ENCODE measurements at places on chromosomes 16 and 17.
A peak's percentile ranks its signal among the peaks of the same experiment; 100 is the strongest.

GRCh38 chr16:3383045-3383448, 17.8 kb downstream of the ZSCAN32 start:
- DNase-seq: no peak

DNA sequence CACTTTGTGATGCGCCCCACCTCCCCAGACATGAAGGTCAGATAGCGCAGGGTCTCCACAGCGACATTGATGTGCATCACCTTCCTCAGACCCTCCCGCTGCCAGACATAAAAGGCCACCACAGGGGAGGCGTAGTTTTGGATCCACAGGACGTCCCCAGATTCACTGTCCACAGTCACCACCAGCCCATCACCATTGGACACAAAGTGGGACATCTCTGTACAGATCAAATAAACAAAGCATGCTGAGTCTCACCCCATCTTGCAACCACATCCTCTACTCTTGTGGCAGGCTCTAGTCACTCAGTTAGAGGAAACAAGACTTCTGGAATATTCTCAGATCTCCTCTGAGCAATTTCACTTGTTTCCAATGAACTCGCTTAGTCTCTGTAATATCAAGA, 46.3 kb upstream of the ICAM2 start:
- DNase-seq: no peak

DNA sequence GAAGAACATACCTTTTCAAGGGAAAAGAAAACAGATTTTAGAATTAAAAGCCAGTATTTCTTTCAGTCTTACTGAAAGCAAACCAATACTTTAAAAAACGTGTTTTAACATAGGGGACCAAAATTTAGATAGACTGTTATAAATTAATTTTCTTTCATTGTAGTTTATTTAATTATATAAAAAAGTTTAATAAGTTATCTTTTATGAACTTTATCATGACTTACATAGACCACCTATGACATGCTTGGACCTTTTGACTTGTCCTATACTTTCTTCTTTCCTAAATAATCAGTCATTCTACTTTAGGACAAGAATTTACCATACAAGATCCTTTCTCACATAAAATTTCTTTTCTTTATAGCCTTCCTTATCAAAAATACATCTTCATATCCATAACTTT, 102.0 kb upstream of the HAS3 start:
- no peak for DNase-seq

DNA sequence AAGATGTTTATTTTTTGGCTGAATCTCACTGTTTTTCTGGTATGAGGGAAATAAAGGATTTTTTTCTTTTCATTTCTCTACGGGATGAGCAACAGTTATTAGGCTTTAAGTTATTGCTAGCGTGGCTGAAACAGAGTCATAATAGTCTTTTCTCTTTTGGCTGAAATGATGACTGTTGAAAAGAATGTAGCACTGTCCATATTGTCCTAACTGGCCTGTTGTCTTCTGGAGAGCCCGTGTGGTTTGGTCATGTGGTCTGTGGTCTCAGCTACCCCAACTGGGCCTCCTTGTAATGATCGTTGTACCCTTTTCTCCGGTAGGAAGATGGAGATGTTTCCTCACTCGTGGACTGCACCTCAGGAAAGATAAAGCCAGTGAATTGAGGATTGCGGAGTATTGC, 36.6 kb downstream of the EPN2 start:
- no peak for DNase-seq

DNA sequence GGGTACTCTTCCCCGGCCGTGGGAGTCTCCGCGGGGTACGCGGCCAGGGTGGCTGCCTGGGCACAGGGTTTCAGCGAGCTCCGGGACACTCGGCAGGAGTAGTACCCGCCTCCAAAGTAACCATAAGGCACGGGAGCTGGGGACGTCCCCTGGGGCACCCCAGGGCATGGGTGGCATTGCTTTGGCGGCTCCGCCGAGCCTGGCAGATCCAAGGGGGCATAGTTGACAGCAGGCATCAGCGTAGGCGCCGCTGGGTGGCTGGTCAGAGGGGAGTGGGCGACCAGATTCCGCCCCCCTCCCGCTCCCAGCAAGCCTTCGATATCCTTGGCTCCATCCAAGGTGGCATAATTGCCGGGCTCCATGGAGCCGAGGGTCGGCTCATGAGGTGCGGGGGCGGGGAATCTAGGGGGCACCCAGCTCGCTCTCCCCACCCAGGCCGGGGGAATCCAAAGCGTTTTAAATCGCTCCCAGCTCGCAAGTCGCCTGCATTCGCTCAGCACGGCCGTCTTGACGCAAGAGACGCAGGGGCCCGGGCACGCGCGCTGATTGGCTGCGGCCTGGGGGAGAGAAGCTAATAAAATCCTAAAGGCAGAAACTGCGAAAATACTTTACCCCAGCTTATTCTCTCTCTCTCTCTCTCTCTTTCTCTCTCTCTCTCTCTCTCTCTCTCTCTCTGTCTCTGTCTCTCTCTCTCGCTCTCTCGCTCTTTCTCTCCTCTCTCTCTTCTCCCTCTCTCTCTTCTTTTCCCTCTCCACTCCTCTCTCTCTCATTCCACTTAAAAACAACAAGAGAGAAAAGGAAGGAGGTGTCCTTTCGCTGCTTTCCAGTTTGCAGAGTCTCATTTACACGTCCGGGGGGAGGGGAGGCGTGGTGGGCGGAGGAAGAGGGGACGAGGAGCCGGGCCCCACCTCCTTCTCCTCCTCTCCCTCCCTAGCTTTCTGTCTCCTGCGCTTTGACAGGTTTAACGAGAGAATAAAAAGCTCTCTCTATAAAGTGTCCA, at the start of gene HOXB13:
Gene HOXB13 (minus strand): TSS at position 519 of the 1,000 bp plus-strand sequence. CDS start 157 bp downstream, at position 362.
- no peak for DNase-seq

DNA sequence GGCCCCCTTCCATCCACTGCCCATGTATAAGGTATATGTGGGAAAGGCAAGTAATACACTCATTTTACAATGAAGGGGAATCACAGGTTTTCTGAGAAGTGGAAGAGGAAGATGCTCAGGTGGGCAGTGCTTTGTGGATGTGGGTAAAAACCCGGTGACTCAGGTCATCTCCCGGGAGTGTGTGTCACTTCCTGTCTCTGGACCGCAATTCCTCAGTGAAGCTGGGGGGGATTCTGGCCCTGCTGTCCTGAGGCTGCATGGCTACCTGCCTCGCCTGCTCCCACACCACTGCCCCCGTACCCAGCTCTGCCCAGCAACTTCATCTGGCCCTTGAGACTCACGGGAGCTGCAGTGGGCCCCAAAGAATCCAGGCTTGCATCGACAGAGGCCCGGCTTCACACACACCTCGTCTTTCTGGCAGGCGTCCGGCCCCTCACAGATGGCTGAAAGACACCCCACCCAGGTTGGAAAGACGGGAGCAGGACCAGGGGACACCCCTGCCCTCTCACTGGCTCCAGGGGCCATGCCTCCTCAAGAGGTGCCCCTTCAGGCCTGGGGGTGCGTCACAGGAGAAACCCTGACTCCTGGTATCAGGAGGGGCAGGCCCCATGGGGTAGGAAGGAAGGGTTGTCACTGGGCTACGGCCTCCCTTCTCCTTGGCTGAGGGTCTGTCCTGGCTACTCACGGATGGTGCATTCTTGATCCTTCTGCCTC, 882 bp downstream of the SCARF1 start:
- DNase-seq: no peak

GRCh38 chr17:70049801-70050591, 25.0 kb upstream of the KCNJ16 start:
- DNase-seq: no peak

DNA sequence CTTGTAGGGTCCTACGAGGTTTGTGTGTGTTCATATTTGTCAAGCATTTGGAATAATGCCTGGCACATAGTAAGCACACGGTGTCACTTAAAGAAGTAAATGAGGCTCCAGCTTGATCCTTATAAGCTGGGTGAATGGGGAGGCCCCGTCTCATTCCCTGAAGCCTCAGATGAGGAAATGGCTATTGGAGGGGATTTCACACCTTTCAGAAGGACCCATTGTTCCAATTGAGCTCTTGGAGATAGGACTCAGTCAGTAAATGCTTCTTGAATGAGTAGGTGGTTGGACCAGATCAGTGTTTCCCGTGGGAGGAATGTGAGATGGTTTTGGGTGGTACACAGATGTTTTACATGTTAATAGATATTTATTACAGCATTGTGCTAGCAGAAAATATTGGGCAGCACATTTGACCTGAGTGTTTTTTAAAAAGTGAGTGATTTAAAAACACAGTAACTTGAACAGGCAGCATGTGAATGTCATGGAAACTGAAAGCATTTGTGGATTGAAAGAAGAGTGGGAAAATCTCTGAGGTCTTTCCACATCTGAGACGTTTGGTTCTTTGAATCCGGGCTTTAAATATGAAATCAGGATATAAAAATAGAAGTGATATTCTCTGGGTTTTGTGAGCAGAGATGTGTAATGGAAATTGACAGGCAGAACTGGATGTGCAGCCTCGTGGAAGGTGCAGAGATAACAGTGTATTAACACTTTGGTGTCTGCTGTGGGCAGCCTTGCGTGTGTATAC, 36.4 kb upstream of the ARHGAP17 start:
- DNase-seq: no peak

DNA sequence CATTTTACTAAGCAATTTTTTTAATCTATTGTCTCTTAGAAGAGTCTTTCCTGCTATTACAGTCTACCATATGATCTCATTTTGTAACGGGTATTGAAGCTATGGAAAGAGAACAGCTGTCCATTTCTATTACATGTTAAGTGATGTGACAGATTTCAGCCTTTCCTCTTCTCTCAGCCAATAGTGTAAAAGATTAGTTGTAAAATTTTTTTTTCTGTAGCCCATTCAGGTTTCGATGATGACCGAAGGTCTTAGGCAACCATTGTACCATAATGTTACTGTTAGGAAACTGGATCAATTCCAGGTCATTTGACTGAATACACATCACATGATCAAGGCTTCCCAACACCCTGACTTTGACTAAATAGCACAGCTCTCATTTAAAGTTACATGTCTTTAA, 147.6 kb upstream of the HLF start:
- peak; percentile 12 for DNase-seq

DNA sequence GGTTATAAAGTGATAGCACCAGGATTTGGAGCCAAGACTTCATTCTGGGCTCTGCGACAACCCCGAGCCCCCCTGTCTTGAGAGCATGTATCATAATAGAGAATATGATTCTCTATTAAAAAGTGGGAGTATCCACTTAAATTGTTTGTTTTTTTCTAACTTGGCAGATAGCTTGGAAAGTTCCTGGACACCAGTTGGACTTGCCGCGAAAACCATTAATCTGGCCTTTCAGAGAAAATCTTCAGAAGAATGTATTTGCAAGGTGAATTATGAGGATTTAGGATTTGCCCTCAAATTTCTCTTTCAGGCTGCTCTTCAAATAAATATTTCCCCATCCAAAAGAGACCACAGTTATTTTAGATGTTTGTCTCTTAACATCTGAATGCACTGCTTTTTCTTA, 53.5 kb downstream of the MARCHF10 start:
- no peak for DNase-seq

Data from NCI-H1048 (cell line).